ENCODE measurements at places on chromosomes 3 and 15.
A peak's percentile ranks its signal among the peaks of the same experiment; 100 is the strongest.

DNA sequence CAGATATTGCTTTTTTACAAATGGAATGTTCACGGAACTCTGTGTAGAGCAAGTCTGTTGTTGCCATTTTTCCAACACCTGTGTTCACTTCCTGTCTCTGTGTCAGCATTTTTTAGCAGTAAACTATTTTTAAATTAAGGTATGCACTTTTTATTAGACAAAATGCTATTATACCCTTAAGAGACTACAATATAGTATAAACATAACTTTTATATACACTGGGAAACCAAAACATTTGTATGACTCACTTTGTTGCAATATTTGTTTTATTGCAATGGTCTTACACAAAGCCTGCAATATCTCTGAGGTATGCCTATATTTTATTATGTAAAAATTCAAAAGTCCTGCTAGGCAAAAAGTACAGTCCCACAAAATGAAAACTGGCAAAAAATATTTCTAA lies 39.8 kb upstream of the FGF7 start:
- DNase-seq = peak; percentile 16

- DNase-seq = no peak
These were observed 264.2 kb upstream of the ROPN1 start for GRCh38 chr3:124256156-124256555.

DNA sequence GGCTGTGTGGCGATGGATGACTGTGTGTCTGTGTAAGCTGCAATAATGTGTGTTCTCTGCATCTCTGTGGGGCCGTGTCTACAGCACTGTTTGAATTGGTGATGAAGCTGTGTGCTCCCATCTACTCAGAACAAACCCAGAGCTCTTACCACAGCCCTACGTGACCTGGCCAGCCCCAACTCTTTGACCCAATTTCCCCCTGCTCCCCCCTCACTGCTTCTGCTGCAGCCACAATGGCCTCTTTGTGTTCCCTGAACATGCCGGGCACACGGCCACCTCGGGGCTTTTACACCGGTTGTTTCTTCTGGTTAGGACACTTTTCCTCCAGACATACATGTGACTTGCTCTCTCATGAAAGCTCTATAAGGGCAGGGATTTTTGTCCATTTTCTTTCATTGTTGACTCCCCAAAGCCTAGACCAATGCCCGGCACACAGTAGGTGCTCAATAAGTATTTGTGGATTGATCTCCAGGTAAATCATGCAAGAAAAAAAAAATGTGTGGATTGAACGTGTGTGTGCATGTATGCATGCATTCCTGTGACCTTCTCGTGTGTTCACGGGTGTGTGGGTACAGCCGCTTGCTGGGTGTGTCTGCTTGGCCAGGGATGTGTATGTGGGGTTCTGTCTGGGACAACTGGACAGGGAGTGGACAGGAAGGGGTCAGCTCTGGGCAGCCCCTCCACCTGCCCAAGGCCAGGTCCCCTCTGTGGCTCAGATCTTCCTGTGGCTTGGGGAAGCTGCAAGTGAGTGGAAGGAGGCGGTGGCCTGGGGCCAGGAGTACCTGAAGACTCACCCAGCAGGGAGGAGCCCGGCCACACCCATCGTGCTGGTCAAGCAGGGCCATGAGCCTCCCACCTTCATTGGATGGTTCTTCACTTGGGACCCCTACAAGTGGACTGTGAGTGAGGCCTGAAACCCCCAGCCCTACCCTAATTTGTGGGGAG lies 14.8 kb downstream of the VILL start:
- DNase-seq = no peak

GRCh38 chr15:77985931-77986480 lies 91.5 kb downstream of the TBC1D2B start:
- no peak for DNase-seq

GRCh38 chr15:57198654-57199291 lies 177.5 kb upstream of the CGNL1 start:
- DNase-seq = no peak

DNA sequence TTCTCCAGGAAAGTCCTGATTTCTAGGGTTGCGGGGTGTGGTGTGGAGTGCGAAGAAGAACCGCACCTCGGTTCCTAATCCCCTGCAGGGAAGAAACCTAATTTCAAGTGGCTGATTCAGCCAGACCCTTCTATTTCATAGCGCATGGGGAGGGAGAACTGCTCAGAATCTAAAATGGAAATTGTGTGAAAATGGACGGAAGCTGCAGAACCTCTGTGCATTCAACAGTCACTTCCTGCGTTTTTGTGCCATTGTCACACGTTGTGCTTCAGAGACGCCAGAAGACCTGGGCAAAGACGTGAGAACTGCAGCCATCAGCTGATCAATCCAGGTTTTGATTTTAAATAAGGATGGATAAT lies 1.2 kb downstream of the SIDT1 start:
- DNase-seq = no peak

DNA sequence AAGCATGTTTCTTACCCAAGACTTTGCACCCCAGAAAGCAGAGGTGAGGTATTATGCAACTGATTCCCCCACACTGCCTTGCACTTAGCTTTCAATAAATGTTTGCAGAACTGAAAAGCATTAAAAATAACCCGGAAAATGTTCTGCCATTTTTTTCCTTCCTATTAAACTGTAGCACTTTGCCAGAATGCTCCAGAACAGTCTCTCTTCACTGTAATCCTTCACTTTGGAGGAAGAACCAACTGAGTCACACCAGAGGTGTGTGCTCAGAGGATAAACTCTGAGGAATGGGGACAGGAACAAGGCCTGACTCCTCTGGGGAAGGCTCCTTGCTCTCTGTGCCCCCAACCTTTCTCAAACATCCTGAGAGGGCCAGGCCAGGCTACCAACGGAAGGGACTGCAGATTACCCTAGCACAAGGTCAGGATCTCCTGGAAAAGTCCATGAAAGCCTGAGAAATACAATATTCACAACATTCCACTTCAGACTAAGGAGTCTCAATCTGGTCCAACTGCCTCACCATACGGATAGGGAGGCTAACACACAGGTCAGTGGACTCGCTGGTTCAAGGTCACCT lies 19.0 kb downstream of the ANP32A start:
- DNase-seq = no peak

- no peak for DNase-seq
These were observed 14.6 kb downstream of the PRR20G start for GRCh38 chr3:127273206-127273605.

GRCh38 chr3:188950832-188951489 lies 220.8 kb upstream of the TPRG1 start:
- peak; percentile 84 for DNase-seq

DNA sequence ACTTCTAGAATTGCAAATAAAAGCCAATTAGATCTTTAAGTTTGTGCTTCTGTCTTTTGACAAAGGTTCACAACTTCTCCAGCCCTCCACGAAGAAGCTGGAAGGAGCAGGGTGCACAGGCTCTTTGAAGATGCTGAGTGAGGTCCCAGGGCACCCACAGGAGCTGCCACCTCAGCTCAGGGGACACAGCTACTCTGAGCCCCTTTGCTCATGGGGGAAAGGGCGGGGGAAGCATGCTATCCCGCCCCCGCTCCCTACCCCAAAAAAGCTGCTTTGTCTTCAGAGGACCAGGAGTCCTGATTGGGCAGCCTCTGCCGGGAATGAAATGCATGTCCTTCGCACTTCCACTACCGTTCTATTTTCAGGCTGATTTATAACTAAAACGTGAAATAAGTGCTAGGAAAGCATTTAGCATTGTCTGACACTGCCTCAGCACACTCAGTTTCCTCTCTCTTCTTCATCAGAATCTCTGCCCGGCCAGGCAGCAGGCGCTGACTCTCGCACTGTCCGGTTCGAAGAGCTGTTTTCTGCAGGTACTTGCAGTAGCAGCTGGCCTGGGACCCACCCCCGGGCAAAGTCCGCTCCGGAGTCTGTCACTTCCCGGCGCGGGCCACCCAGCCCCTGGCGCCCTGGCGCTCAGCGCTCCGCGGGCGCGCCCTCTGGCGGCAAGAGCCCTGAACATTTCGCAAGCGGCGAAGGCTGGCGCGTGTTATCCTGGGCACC lies 45.5 kb upstream of the KLHL25 start:
- DNase-seq = no peak

GRCh38 chr15:42903388-42904324 lies 16.9 kb downstream of the TTBK2 start:
- no peak for DNase-seq

GRCh38 chr3:142274908-142275307 lies 49.5 kb upstream of the GK5 start:
- DNase-seq = no peak

- DNase-seq = no peak
These were observed 7.2 kb upstream of the MCF2L2 start for GRCh38 chr3:183435661-183436060.

- peak; percentile 76 for DNase-seq
These were observed 47.6 kb downstream of the RAP2B start for GRCh38 chr3:153209596-153209995.

GRCh38 chr3:142624341-142625152 lies 28.4 kb downstream of the PLS1 start:
- no peak for DNase-seq

GRCh38 chr3:27521872-27522265 lies 37.7 kb upstream of the SLC4A7 start:
- no peak for DNase-seq

- no peak for DNase-seq
These were observed 57.9 kb downstream of the ACAP2 start for GRCh38 chr3:195384952-195385351.

- no peak for DNase-seq
These were observed 48.5 kb upstream of the P3H2 start for GRCh38 chr3:190169243-190169642.

GRCh38 chr3:177133860-177134815 lies 63.1 kb downstream of the TBL1XR1 start:
- no peak for DNase-seq

GRCh38 chr3:19527746-19528145 lies 379.4 kb downstream of the KCNH8 start:
- DNase-seq = no peak

- no peak for DNase-seq
These were observed 34.9 kb upstream of the ZNF385D start for GRCh38 chr3:21785765-21786437.

DNA sequence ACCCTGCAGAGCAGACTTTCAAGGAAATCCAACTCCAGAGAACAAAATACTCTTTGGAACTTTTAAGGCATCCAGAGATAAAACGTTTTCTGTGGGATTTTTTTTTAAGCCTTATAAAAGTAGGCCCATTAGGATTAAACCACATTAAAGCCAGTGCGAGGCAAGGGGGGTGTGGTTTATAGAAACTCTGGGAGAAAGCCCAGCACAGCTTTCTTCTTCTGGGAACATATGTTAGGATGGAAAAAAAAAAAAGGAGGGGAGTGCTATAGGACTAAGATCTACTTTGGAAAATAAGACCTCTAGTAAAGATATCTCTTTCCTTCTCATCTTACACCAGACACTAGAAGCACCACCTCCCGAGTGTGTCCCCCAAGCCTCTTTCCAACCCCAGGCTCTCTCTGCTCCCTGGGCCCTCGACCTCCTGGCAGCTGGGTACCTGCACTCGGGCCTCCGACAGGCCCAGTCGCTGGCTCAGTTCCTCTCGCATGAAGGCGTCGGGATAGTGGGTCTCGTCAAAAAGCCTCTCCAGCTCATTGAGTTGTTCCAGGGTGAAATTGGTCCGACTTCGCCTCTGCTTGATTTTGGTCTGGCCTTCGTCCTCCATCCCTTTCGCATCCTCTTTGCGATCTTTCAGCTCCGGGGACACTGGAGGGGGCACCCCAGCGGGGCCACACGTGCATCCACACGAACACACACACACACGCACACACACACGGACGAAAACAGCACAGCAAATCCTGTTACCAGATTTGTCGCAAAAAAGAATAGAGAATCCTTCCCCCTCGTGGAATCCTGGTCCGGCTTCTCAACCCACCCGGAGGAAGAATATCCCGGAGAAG lies 3.8 kb downstream of the SHOX2 start:
- DNase-seq = no peak

GRCh38 chr3:52327486-52328290 lies 11.6 kb downstream of the DNAH1 start:
- no peak for DNase-seq

DNA sequence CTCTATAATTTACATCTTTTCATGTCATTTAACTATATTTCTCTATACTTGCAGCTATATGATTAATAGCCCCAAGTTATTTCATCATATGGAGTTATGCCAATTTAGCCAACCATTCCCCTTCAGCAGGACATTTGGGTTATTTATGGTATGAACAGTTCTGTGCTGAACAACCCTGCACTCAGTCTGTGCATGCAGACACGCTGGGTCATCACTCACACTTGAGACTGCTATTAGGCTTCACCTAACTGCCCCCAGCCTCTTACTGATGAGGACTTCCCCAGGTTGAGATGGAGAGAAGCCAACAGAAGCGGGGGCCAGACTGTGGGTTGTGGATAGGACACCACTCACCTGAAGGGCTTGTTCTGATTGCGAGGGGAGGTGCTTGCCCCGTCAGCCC lies 7.3 kb downstream of the TADA3 start:
- DNase-seq = no peak

DNA sequence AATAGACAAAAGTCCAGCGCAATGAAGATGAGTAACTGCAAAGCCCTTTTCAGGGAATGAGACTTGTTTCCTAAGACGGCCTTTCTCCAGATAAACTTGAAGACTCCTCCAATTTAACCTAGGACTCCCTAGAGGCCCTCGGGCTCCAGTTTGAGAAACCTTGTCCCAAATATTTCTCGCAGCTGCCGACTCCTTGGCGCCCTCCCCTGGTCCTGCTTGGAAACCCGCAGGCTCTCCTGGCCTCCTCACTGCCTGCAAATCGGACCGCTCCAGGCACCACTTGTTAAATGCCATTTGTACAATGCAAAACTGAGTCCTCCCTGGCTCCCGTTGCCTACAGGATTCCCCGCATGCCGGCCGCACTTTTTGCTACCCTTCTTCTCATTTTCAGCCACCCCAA lies 36.8 kb downstream of the MUC4 start:
- DNase-seq = no peak

- no peak for DNase-seq
These were observed 82.5 kb upstream of the NAALADL2 start for GRCh38 chr3:174776636-174777035.

DNA sequence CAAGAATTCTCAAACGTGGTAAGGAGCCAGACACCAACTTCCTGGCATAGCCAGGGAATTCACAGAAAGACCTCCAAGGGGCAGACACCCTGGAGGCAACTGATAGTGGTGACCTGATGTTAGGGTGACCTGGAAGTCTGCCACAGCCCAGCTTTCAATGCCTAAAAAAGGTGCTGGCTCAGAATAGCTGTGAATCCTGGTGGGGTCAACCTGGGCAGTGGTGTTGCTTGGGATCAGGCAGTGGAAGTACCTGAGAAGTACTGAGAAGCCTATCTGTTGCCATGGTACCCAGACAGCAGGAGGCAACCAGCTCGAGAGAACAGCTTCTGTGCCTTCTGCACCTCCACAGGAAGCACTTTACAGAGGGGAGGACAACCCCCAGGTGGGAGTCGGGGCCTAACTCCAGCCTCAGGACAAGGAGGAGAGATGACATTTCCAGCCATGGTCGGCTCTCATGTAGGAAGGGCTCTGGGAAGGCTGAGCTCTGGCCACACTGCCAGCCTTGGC lies 55.4 kb upstream of the LARS2 start:
- no peak for DNase-seq

GRCh38 chr3:190074817-190075216 lies 45.9 kb downstream of the P3H2 start:
- no peak for DNase-seq

GRCh38 chr15:49152552-49153312 lies 2.7 kb downstream of the COPS2 start:
- no peak for DNase-seq
